ENCODE measurements at places on chromosomes 5 and 9.

GRCh38 chr9:98993570-98993945 lies 49.9 kb downstream of the COL15A1 start:
- DNase-seq: no peak

DNA sequence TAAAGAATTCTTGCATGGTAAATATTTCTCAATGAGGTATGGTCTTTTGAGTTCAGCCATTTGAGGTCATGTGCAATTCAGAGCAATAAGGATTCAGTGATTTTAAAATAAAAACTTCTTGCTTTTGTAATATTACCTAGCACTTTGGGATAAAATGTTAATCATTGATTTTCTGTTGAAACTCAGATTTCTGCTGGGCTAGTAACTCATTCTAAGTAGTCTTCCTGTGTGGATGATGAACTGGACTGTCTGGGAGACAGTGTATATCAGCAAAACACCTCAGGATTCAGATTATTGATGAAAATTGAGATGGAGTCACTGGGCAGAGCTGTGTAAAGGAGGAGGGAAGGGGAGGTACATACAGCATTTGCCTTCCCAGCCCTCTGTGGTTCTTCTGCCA lies 10.8 kb upstream of the PSAT1 start:
- DNase-seq: no peak

- DNase-seq: peak; percentile 85
Measured at GRCh38 chr5:179818746-179819295, 1.9 kb upstream of the SQSTM1 start.

- DNase-seq: no peak
Measured at GRCh38 chr9:126511411-126511810, 102.3 kb upstream of the LMX1B start.

GRCh38 chr5:108326982-108327381 lies 54.9 kb downstream of the FBXL17 start:
- DNase-seq: no peak

DNA sequence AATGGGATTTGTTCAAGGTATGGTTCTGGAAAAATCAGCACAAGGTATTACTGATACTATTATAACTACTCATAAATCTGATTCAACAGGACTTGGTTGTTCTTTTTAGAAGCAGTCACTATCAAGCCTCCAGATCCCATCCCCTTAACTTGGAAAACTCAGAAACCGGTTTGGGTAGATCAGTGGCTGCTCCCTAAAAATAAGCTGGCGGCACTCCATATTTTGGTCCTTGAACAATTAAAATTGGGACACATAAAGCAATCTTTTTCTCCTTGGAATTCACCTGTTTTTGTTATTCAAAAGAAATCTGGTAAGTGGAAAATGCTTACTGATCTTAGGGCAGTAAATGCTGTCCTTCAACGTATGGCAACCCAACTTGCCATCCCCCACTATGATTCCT lies 104.2 kb downstream of the SYK start:
- no peak for DNase-seq

- DNase-seq: no peak
Measured at GRCh38 chr5:174325431-174325830, 279.9 kb downstream of the NSG2 start.

DNA sequence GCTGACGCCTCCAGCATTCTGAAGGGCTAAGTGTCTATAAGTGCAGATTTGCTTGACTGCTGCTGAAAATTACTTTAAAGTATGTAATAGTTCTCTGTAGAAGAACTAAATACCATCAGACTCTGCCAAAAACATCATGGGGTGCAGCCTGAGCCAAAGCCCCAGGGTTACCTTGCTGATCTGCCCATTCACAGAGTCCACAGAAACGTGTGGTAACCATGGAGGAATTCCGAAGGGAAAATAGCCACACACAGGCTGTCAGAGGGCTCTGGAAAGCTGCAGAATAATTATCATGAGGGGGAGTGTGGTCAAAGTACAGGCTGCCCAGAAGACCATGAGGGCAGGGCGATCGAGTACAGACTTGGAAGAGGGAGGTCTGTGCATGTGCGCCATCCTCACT lies 36.4 kb downstream of the RETREG1 start:
- no peak for DNase-seq

- DNase-seq: no peak
Measured at GRCh38 chr5:133782736-133783135, 170.4 kb upstream of the FSTL4 start.

DNA sequence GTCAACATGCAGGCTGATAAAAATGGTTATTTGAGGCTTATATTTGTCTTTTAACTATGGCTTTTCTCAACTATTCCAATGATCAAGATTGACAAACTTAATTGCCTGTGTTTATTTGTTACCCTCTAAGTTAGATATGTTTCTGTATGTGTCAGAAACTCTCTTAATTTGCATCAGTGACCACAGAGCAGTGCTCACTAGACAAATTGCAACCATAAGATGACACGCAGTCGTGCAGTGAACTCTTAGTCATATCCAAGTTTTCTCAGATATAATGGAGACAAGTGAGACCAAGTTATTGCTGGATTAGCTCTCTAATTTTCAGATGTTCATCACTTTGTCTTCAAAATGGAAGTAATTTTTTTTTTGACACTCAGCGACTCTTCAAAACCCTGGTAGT lies 342.2 kb upstream of the RFX3 start:
- no peak for DNase-seq

DNA sequence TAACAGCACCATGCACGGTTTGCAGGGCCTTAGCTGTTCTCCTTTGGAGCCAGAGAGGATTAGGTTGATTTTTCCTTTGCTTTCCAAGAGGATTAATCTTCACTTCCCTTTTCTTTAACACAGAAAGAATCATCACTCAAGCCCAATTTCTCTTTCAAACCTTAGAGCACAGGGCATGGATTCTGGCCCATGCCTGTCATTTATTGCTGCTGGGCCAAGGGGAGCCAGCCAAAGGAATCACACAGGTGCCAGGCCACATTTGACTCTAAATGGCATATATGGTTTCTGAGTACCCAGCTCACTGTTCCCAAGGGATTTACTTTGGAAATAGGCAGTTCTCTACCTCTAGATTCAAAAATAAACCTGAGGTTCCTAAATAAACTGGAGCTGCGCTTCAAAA lies 58.3 kb downstream of the FBXL7 start:
- no peak for DNase-seq

GRCh38 chr5:78320401-78320800 lies 25.9 kb upstream of the AP3B1 start:
- peak; percentile 11 for DNase-seq

- no peak for DNase-seq
Measured at GRCh38 chr5:135589152-135589551, 10.4 kb upstream of the CXCL14 start.

DNA sequence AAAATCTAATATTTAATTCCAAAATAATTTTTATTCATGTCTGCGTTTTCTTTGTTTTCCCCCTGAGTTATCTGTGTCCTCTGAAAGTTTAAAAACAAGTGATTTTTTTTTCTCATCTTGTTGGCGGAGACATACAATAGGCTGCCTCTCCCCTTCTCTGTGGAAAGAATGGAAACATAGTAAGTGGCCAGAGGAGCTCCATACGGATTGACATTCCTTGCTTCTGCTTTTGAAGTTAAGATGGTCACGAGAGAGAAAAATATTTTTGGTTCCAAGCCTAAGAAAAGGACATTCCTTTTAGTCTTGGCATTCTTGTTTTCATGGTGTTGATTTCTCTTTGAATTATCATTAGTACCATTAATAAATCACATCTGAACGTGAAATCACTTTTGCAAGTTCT lies 28.3 kb downstream of the ZNF462 start:
- DNase-seq: no peak

DNA sequence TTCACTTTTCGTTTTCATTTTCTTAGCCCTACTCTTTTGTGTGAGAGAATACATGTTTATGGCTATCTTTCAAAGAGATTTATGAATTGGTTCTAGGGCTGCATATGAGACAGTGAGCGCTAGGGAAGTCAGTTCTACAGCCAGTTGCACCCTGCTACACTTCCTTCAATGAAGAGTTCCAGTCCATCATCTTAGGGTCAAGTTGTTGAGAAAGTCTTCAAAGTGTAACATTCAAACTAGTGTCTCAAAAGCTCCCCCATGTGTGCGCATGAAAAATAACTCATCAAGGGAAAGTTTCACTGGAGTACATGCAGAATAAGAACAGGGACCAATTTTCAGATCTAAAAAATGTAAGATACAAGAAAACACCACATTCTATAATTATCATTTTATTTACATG lies 317.2 kb downstream of the DEPDC1B start:
- peak; percentile 9 for DNase-seq

DNA sequence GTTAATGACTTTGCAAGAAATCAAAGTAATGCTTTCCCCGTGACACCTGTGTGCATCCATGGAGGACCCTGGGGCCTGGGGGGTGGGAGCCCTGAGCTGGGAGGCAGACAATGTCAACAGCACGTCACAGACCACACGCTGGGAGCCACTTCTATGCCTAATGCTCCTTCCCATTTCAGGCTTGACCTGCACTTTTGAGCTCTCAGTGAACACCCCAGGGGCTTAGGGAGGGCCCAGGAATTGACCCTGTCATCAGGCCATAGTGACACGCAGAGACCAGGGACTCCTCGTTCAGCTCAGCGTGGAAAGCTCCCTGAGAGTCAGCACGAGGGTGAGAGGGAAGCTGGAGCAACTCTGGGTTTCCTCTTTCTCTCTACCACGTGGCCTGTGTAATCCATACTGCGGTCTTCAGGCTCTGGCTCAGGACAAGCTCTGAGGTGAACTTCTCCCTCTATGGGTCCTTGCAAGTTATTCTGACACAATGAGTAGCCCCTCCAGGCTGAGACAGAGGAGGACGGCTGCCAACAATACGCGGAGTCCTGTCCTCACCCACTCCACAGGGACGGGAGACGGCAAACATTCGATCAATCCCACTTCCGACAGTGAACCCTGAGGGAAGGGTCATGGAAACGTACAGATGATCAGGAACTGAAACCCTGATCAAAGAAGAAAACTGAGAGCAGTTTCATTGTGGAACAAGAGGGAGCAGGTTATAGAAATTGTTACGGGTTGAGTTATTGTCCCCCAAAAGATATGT lies 130.8 kb upstream of the IRX4 start:
- no peak for DNase-seq

GRCh38 chr5:52759331-52759730 lies 28.4 kb upstream of the ITGA1 start:
- DNase-seq: no peak

DNA sequence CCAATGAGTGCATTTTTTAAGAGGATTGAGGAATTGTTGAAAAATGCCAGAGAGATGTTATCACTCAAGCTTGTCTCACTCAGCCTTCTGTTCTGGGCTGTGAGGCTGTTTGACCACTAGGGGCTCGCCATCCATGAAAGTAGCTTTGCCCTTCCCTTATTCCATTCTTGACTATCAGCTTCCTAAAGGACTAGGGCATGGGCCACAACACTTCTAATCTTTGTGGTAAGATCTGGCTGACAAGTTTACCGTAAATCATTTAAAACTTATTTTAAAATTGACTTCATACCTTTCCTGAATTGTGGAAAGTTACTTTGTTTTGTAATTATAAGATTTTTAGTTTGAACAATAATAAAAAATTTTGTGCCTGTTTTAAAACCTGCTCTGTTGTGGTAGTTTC lies 49.5 kb downstream of the TJP2 start:
- DNase-seq: peak; percentile 17

- DNase-seq: no peak
Measured at GRCh38 chr5:72955143-72955767, 586 bp upstream of the FCHO2 start.

GRCh38 chr5:142171270-142171669 lies 62.7 kb downstream of the NDFIP1 start:
- DNase-seq: no peak

DNA sequence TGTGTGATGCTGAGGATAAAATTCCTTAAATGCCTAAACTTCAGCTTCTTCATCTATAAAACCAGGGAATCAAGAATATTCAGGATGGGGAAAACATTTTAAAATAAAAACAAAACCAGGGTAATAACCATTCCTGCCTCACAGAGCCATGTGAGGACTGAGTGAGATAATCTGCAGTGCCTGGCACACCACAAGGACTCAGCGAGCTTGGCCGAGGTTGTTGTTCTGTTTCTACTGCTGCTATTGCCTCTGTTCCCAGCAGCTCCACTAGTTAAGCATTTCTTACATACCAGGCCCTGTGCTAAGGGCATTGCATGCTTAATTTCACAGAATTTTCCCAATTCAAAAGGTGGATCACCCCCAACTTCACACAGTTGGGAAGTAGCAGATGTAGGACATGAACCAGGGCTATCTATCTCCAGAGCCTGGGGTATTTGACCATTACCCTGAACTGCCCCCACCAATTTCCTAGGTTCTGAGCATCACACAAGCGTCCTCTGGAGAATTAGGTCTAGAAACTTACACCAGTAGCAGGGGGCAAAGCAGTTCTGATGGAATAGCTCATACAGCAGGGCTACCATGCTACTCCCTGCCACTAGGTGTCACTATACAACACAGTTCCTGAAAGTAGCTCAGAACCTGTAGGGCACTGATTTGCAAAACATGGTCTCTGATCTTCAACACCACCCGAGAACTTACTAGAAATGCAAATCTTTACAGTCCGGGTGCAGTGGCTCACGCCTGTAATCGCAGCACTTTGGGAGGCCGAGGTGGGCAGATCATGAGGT lies 74.3 kb downstream of the LRSAM1 start:
- DNase-seq: peak; percentile 33

GRCh38 chr5:143671021-143671420 lies 140.9 kb upstream of the HMHB1 start:
- no peak for DNase-seq

DNA sequence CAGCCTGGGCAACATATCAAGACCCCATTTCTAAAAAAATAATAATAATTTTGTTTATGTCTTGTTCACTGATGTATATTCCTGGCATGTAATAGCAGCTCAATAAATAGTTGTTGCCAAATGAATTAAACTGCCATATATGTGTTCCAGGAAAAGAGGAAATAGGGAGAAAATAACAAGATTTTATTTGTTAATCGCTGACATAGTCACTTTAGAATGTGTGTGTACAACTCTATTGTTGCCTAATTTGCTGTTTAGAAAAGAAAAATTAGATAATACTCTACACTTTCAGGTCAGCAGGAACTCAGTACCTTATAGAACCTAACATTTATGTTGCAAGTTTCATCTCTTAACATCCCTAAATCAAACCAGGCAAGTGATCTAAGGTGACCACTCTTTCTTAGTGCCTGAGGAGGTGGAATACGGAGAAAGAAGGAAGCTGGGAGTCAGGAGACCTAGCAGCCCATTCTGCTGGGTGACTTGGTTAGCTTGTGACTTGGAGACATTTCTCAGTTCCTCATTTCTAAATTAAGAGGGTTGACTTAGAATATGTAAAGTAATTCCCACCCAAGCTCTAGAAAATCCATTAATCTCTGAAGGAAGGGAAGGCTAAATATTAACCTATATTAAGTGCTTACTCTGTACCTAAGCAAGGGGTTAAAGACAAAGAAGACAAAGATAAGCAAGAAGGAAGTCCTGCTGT lies 110.3 kb upstream of the IQGAP2 start:
- peak; percentile 8 for DNase-seq

DNA sequence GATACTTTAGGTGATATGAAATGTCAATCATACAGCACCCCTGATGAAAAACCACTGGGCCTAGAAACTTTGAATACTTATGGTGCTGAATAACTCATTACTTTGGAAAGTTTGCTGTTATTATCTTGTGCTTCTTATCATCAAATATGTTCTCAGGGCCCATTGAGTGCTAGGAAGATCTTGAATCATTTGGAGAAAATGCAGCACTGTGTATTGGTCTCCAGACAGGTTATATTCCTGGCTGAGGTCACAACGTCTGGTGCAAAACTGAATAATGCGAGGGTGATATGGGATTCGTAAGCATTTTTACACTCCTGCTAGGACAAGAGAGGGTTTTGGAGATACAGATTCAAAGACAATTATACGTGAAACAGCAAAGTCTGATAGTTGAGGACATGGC lies 249.4 kb upstream of the TNC start:
- no peak for DNase-seq
